ENCODE measurements at places on chromosomes 6 and 20.
A peak's percentile ranks its signal among the peaks of the same experiment; 100 is the strongest.

GRCh38 chr6:127880429-127880828 lies 20.4 kb downstream of the THEMIS start:
- no peak for DNase-seq

DNA sequence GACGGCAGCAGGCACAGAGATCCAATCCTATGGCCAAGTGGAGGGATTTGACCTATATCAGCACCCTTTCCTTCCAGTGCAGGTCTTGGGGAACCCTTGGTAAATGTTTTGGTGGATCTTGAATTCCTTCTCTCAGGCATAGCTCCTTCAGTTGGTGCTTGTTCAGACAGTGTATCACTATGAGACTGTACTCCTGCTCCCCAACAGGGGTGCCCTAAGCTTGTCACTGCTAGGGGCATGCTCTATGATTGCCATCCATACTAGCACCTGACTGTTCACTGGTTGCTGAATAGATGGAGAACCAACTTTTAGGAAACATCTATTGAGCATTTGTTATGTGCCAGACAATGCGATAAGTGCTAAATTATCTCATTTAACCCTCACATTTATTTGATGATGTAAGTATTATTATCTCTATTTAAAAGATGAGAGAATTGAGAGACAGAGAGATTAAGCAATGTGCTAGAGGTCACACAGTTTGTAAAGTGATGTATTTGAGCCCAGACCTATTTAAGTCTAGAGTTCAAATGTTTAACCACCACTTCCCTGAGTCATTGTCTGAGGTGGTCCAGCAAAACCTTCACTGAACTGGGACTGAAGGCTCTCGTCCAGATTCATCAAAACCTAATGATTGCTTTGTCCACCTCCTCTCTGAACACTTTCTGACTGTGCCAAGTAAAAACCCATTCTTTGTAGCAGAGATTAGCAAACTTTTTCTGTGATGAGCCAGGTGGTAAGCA lies 34.3 kb downstream of the ADGRF1 start:
- no peak for DNase-seq

GRCh38 chr6:113433335-113433991 lies 423.7 kb upstream of the MARCKS start:
- peak; percentile 80 for DNase-seq

DNA sequence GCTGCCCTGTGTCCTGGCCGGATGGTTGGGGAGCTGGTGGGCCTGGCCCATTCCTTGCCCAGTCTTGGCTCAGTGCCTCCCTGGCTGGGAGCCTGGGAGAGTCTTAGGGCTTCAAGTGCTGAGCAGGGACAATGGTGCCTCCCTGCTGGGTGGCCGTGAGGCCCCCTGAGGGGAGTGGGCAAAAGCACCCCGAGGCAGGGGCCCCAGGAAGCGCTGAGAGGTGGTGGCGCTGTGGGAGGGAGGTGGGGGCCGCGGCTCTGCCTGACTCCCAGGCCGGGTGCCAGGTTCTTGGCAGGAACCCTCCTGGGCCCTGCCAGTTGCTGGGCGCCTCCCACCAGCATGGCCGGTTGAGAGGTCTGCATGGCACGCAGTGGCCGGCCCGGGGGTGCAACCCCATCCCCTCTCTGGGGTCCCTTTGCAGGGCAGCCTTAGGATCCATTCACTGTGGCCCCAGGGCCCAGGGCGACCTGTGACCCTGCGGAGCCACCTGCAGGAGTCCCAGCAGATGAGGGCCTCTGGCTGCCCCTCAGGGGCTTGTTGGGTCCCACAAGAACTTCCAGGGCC lies 9.2 kb upstream of the RPS21 start:
- DNase-seq = no peak

DNA sequence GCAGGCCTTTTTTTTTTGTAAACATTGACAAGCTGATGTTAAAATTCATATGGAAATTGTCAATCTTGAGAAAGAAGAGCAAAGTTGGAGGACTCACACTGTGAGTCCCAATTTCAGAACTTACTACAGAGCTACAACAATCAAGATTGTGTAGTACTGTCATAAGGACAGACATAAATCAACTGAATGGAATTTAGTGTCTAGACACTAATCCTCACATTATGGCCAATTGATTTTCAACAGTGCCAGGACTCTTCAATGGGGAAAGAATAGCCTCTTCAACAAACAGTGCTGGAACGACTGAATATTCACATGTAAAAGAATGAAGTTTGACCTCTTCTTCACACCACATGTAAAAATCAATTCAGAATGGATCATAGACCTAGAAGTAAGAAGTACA lies 60.8 kb downstream of the TGM2 start:
- no peak for DNase-seq

GRCh38 chr6:48087448-48087847 lies 23.5 kb downstream of the PTCHD4 start:
- peak; percentile 56 for DNase-seq

GRCh38 chr6:111522393-111523020 lies 39.5 kb upstream of the REV3L start:
- DNase-seq = no peak

DNA sequence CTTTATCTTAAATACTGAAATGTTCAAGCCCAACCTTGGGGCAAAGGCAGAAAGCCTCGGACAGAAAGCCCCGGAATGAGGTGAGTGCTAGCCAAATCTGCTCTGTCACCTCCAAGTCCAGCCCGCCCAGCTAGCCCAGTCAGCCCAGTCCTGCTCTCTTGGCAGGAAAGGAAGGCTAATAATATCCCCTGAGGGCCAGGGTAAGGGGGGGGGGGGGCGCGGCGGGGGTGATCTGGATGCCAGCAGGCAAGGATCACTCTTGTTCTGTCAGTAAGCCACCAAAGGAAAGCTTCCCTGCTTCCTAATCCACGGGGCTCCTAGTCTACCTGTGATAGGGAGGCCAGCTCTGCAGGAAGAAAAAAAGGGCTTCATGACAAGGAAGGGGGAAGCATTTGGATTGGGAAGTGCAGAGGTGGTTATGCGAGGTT lies 1.1 kb downstream of the NDRG3 start:
- peak; percentile 41 for DNase-seq
